ENCODE measurements at places on chromosomes 5 and 9. TPM values are rescaled to one million over a fixed set of nuclear protein-coding genes. Genes with fewer than 3 reads are reported as not detected.

- DNase-seq = no peak
These were observed 3.3 kb upstream of the MSMP start for GRCh38 chr9:35757226-35757891.

The RGS3 gene
- polyA plus RNA-seq = 38.5 TPM

DNA sequence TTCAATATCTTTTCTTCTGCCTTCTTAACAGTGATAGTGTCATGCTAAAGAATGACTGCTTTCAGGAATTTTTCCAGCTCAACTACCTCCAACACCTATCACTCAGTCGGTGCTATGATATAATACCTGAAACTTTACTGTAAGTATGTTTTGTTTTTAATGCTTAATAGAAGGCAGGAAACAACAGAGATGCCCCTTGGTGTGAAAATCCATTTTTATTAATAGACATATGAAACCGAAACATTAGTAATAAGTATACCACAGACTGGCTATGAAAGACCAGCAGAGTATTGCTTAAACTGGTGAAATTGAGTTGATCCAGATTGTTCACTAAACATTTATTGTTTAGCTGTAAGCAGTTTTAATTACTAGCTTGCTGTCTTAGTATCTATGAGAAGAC, 25.2 kb downstream of the SKP2 start:
- no peak for DNase-seq

- peak; percentile 63 for DNase-seq
These were observed 35.0 kb downstream of the IPPK start for GRCh38 chr9:92634712-92635605.

DNA sequence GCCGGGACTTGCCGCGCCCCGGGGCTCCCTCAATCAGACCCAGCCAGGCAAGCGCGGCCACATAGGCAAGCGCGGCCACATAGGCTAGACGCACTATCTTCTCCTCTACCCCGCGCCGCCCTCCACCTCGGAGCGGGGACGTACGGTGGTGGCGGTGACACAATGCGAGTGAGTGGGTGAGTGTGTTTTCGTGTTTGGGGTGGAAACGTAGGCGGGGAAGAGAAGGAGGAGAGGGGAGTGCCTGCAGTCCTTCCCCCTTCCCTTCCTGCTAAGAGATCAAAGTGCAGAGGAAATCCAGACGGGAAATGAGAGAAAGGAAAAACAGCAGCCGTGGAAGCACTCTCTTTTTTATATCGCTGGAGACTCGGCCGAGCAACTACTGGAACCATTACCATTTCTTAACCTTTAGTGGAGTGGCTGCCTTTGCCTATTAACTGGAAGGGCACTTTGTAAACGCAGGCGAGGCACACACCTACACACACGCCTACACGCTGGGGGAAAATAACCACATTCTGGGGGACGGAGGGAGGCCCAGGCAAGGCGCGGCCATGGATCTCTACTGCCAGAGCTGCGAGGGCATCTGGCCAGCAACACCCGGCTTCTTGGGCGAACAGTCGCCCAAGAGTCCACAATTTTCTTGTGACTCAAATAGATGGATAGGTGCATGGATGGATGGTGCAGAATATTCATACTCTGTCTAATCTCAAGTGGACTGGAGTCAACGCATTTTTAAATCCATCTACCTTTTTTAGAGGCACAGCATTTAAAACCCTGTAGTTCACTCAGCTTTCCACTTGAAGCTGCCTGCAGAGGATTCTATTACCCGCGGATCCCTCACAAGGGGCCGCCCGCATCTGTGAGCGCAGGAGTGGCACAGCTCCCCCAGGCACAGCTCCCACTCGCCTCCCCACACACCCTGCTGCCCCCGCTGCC, 2.1 kb downstream of the EDIL3 start:
- peak; percentile 37 for DNase-seq

The ZBTB43 gene
- 21.7 TPM for polyA plus RNA-seq

DNA sequence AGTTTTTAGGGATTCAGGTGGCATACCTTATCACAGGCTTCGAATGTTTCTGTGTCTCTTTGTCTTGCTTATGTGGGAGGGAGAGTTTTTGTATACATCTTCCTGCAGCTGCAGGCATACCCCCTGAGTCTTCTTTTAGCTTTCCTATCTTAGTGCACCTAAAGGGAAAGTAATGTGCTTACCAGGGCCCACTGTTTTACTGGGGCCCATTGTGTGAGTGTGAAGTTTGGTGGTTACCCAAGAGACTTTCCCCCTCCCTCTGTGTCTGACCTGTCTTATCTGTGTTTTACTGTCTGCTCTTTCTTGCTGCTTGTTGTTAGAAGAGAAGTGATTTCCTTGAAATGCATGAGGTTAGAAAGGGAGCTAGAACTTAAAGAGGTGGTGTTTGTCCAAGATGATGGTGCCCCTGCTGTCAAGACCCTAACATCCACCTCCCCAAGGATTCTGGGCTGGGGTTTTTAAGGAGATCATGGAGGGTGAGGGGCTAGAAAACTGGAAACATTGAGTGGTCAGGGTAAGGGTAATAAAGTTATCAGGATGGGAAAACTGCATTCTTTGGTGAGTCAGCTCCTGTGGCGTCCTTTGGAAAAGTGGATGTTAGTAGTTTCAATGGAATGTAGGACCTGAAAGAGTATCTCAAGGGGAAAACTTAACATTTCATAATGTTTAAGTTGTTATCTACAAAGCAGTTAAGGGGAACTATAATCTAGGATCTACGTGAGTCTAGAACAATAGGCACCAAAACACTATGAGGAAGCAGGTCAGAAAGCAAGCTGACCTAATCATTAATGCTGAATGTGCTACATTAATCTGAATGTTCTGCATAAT, 583.5 kb upstream of the TUSC1 start:
- no peak for DNase-seq

GRCh38 chr5:98836175-98836574, 62.7 kb downstream of the RGMB start:
- no peak for DNase-seq

The GPX8 gene
- 90.2 TPM for polyA plus RNA-seq

- no peak for DNase-seq
These were observed 52.6 kb downstream of the INIP start for GRCh38 chr9:112665347-112665746.

GRCh38 chr5:111229871-111230810, 6.0 kb downstream of the CAMK4 start:
- DNase-seq = no peak

GRCh38 chr5:177301503-177302165, 1.9 kb downstream of the RAB24 start:
- DNase-seq = no peak

DNA sequence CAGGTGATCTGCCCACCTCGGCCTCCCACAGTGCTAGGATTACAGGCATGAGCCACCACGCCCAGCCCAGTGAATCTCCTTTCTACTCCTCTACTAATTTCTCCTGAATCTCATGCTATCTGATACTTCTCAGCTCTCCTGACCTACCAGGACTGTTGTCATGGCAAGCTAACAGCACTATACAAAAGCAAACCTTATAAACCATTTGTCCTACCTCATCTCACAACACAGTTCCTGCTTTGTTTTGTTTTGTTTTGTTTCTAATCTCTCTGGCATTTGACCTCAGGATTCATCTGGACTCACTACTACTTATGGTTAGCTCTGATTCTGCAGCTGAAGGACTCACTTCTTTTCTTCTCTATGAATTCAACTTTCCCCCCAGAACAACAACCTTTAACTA, 734.8 kb downstream of the TLE1 start:
- DNase-seq = no peak

The PCDHGA8 gene
- 0.60 TPM for polyA plus RNA-seq

DNA sequence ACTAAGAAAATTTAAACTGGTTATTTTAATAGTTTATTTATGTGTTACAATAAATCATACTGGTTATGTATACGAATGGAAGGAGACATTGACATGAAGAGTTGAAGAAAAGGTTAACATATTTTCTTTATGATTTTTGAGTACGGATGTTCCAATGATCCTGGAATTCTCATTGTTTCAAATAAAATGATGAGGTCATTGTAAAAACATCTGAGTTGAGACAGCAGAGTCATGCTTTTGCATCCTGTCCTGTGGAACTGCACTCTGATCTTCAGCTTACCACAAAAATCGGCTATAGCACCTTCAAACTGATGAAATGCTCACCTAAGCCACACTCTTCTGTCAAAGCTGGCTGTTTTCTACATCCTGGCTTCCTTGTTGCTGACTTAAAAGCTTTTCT, 67.8 kb downstream of the PTCD2 start:
- no peak for DNase-seq

The MORN5 gene
- polyA plus RNA-seq = 1.9 TPM

GRCh38 chr9:101711330-101711941, 27.0 kb downstream of the GRIN3A start:
- DNase-seq = no peak

The MYOZ3 gene
- polyA plus RNA-seq = 6.9 TPM

The MEIKIN gene
- not detected for polyA plus RNA-seq

Data from left kidney (tissue), 8 donors.